ENCODE measurements at places on chromosomes 12 and 14.
A peak's percentile ranks its signal among the peaks of the same experiment; 100 is the strongest.

GRCh38 chr12:78938341-78939084 lies 73.9 kb downstream of the SYT1 start:
- no peak overlapping the region for H3K27ac ChIP-seq
- no peaks in the 10 kb centered on the region for H3K36me3 ChIP-seq
- DNase-seq: no peak
- H3K4me3 ChIP-seq: no peak overlapping the region
- H3K4me1 ChIP-seq: no peaks in the 10 kb centered on the region

GRCh38 chr12:47964106-47964728 lies 821 bp downstream of the TMEM106C start:
- DNase-seq: peak; percentile 42
- H3K36me3 ChIP-seq: peaks cover 7% of the 10 kb centered on the region
- no peaks in the 10 kb centered on the region for H3K27me3 ChIP-seq
- no peak overlapping the region for H3K27ac ChIP-seq
- H3K4me3 ChIP-seq: peak overlapping the region; percentile 85

DNA sequence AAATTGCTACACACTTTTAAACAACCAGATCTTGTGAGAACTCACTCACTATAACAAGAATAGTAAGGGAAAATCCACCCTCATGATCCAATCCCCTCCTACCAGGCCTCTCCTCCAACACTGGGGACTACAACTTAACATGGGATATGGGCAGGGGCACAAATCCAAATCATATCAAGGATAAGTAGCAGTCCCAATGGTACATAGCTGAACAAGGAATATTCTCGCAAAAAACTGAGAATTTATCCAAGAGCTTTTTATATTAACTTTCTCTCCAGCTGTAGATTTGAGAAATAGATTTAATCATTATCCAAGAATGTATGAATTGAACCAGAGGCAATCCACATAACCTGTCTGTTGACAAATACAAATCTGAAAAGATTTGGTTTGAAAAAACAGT lies 185.2 kb downstream of the TMTC3 start:
- H3K36me3 ChIP-seq: no peaks in the 10 kb centered on the region
- H3K27ac ChIP-seq: no peak overlapping the region
- H3K4me3 ChIP-seq: no peak overlapping the region
- no peaks in the 10 kb centered on the region for H3K27me3 ChIP-seq
- no peak for DNase-seq
- no peaks in the 10 kb centered on the region for H3K4me1 ChIP-seq

DNA sequence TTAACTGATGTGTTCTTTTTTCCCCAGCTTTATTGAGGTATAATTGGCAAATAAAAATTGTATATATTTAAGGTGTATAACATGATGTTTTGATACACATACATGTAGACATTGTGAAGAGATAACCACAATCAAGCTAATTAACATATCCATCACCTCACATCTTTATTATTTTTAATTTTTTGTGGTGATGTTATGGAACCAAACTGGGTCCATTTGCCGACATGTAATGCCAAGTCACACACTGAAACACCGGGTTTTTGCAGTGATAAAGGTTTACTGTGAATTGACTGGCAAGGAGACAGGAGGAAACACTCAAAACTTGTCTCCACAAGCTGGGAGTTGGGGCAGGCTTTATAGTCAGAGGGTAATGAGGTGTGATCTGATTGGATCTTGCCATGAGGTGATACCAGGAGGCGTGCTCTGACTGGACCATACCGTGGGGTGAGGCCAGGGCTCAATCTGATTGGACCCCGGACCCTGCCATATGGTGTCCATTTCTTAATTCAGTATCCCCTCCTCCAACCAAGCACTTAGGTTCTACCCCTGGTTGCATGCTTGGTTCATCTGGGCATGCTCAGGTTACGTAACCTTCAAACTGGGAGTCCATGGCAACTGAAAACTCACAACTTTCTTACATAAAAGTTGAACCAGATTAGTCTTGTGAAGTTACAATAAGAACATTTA lies 11.8 kb upstream of the WSCD2 start:
- H3K4me1 ChIP-seq: peaks cover 18% of the 10 kb centered on the region
- H3K4me3 ChIP-seq: no peak overlapping the region
- H3K27me3 ChIP-seq: no peaks in the 10 kb centered on the region
- DNase-seq: no peak

GRCh38 chr12:28570811-28571210 lies 380.6 kb downstream of the CCDC91 start:
- DNase-seq: no peak
- H3K27me3 ChIP-seq: no peaks in the 10 kb centered on the region
- no peaks in the 10 kb centered on the region for H3K36me3 ChIP-seq
- no peak overlapping the region for H3K27ac ChIP-seq
- no peak overlapping the region for H3K4me3 ChIP-seq

- DNase-seq: no peak
- H3K4me1 ChIP-seq: peaks cover 7% of the 10 kb centered on the region
- no peaks in the 10 kb centered on the region for H3K36me3 ChIP-seq
- H3K27me3 ChIP-seq: no peaks in the 10 kb centered on the region
Observed at GRCh38 chr12:123960029-123960735, 12.4 kb downstream of the CCDC92 start.

GRCh38 chr12:11108862-11109261 lies 16.7 kb upstream of the TAS2R43 start:
- H3K36me3 ChIP-seq: no peaks in the 10 kb centered on the region
- H3K4me1 ChIP-seq: no peaks in the 10 kb centered on the region
- no peaks in the 10 kb centered on the region for H3K27me3 ChIP-seq
- H3K4me3 ChIP-seq: no peak overlapping the region
- DNase-seq: no peak

GRCh38 chr12:8871068-8871467 lies 43.2 kb upstream of the PHC1 start:
- no peaks in the 10 kb centered on the region for H3K4me1 ChIP-seq
- no peak overlapping the region for H3K4me3 ChIP-seq
- H3K36me3 ChIP-seq: no peaks in the 10 kb centered on the region
- no peak for DNase-seq

- H3K27ac ChIP-seq: no peak overlapping the region
- H3K4me3 ChIP-seq: no peak overlapping the region
- DNase-seq: peak; percentile 73
- H3K27me3 ChIP-seq: no peaks in the 10 kb centered on the region
- no peaks in the 10 kb centered on the region for H3K4me1 ChIP-seq
- no peaks in the 10 kb centered on the region for H3K36me3 ChIP-seq
Observed at GRCh38 chr12:4439736-4440135, 5.9 kb downstream of the FGF6 start.

- H3K27me3 ChIP-seq: no peaks in the 10 kb centered on the region
- no peak overlapping the region for H3K27ac ChIP-seq
Observed at GRCh38 chr12:88377973-88378372, 202.3 kb downstream of the KITLG start.

GRCh38 chr14:22263961-22264360 lies 325.1 kb downstream of the DAD1 start:
- H3K36me3 ChIP-seq: no peaks in the 10 kb centered on the region
- no peak overlapping the region for H3K27ac ChIP-seq
- no peaks in the 10 kb centered on the region for H3K4me1 ChIP-seq
- H3K27me3 ChIP-seq: no peaks in the 10 kb centered on the region
- peak; percentile 16 for DNase-seq

DNA sequence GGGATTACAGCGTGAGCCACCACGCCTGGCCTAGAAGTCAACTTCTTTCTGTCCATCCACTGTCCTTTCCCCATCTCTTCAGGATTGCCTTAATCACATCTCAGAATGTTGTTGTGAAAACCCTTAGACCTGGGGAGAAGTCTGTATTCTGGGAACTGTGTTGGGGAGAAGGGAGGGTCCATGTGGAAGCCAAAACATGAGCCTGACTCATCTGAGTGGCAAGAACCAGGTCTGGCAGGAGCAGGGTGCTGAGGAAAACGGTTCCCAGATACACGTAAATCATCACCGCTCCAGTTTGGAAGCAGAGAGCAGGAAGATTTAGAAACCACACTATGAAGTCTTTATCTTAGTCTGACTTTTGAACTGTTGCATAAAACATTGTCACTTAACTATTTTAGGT lies 245.6 kb upstream of the RGS6 start:
- no peak overlapping the region for H3K4me3 ChIP-seq
- H3K27ac ChIP-seq: peak overlapping the region; percentile 37
- H3K36me3 ChIP-seq: peaks cover 11% of the 10 kb centered on the region
- no peak for DNase-seq
- peaks cover 4% of the 10 kb centered on the region for H3K4me1 ChIP-seq
- no peaks in the 10 kb centered on the region for H3K27me3 ChIP-seq

DNA sequence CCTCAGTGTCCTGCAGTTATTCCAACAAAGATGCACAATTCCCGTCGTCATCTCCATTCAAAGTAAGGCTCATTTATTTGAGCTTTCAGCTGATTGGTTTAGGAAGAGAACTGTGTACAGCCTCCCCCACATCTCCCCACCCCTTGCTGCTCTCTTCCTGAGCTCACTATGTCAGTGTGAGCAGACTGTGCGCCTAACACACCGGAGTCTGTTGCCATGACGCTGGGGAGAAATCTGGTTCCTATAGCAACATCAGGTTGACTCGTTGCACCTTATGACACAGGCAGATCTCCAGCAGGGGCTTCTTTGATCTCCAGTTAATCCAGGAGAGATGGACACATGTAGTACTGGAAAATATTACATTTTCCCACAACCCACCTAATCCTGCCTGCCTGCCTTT lies 319.4 kb downstream of the CACNA1C start:
- H3K27me3 ChIP-seq: no peaks in the 10 kb centered on the region
- H3K4me1 ChIP-seq: peaks cover 6% of the 10 kb centered on the region
- no peak overlapping the region for H3K4me3 ChIP-seq
- no peak overlapping the region for H3K27ac ChIP-seq
- no peaks in the 10 kb centered on the region for H3K36me3 ChIP-seq

GRCh38 chr12:22271023-22271422 lies 63.5 kb downstream of the ST8SIA1 start:
- H3K4me1 ChIP-seq: no peaks in the 10 kb centered on the region
- DNase-seq: peak; percentile 52
- H3K4me3 ChIP-seq: no peak overlapping the region
- no peak overlapping the region for H3K27ac ChIP-seq

- no peak overlapping the region for H3K4me3 ChIP-seq
- DNase-seq: no peak
- no peak overlapping the region for H3K27ac ChIP-seq
- H3K4me1 ChIP-seq: peaks cover 16% of the 10 kb centered on the region
- H3K36me3 ChIP-seq: no peaks in the 10 kb centered on the region
Observed at GRCh38 chr14:47678993-47679392, 3.6 kb upstream of the MDGA2 start.

- H3K4me1 ChIP-seq: peaks cover 10% of the 10 kb centered on the region
- no peaks in the 10 kb centered on the region for H3K36me3 ChIP-seq
- DNase-seq: no peak
- H3K4me3 ChIP-seq: no peak overlapping the region
- H3K27me3 ChIP-seq: no peaks in the 10 kb centered on the region
Observed at GRCh38 chr14:32013083-32013482, 64.0 kb upstream of the ARHGAP5 start.

GRCh38 chr12:113875691-113876090 lies 90.4 kb downstream of the RBM19 start:
- no peak overlapping the region for H3K27ac ChIP-seq
- H3K4me3 ChIP-seq: no peak overlapping the region
- DNase-seq: no peak
- H3K4me1 ChIP-seq: no peaks in the 10 kb centered on the region
- H3K27me3 ChIP-seq: no peaks in the 10 kb centered on the region
- H3K36me3 ChIP-seq: peaks cover 6% of the 10 kb centered on the region

- H3K4me1 ChIP-seq: no peaks in the 10 kb centered on the region
- no peak for DNase-seq
- H3K36me3 ChIP-seq: no peaks in the 10 kb centered on the region
- no peak overlapping the region for H3K27ac ChIP-seq
- no peak overlapping the region for H3K4me3 ChIP-seq
Observed at GRCh38 chr12:87406926-87407325, 622.3 kb downstream of the C12orf50 start.

- peak overlapping the region; percentile 92 for H3K27ac ChIP-seq
- no peak overlapping the region for H3K4me3 ChIP-seq
- peaks cover 27% of the 10 kb centered on the region for H3K4me1 ChIP-seq
- no peaks in the 10 kb centered on the region for H3K27me3 ChIP-seq
- H3K36me3 ChIP-seq: no peaks in the 10 kb centered on the region
- peak; percentile 62 for DNase-seq
Observed at GRCh38 chr12:65532162-65532561, 253.7 kb downstream of the MSRB3 start.

DNA sequence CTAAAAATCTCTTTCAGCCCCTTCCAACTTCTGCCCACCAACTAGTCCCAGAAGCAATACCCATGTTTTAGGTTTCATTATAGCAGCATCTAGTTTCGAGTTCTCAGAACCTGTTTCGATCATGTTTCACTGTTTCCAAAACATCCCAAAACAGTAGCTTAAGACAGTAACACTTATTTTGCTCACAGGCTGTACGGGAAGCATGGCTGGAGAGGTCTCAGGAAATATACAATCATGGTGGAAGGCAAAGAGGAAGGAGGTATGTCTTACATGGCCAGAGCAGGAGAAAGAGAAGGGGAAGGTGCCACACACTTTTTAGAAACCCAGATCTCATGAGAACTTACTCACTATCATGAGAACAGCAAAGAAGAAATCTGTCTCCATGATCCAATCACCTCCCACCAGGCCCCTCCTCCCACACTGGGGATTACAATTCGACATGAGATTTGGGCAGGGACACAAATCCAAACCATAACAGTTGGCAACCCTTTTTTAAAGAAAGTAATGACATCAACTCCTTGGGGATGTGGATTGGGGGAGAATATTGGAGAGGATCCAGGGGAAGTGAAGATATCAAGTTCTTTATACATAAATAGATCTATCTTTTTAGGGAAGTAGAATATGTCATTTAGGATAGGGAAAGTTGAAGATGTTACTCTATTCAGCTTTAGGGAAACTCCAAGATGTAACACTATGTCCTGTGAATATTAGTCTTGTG lies 269.9 kb upstream of the PLEKHG7 start:
- no peak overlapping the region for H3K4me3 ChIP-seq
- H3K4me1 ChIP-seq: no peaks in the 10 kb centered on the region
- no peak overlapping the region for H3K27ac ChIP-seq
- DNase-seq: peak; percentile 19

GRCh38 chr14:99728231-99728920 lies 44.3 kb downstream of the CYP46A1 start:
- no peak overlapping the region for H3K4me3 ChIP-seq
- H3K27ac ChIP-seq: no peak overlapping the region
- peaks cover 7% of the 10 kb centered on the region for H3K4me1 ChIP-seq
- DNase-seq: no peak
- no peaks in the 10 kb centered on the region for H3K27me3 ChIP-seq
- no peaks in the 10 kb centered on the region for H3K36me3 ChIP-seq

GRCh38 chr14:33127531-33127930 lies 188.9 kb downstream of the NPAS3 start:
- no peak for DNase-seq
- H3K4me1 ChIP-seq: no peaks in the 10 kb centered on the region
- no peaks in the 10 kb centered on the region for H3K27me3 ChIP-seq
- no peak overlapping the region for H3K27ac ChIP-seq
- H3K36me3 ChIP-seq: no peaks in the 10 kb centered on the region

GRCh38 chr12:129193263-129193871 lies 340.1 kb downstream of the GLT1D1 start:
- H3K4me3 ChIP-seq: no peak overlapping the region
- no peaks in the 10 kb centered on the region for H3K27me3 ChIP-seq
- no peaks in the 10 kb centered on the region for H3K36me3 ChIP-seq
- DNase-seq: no peak
- no peak overlapping the region for H3K27ac ChIP-seq

- no peak overlapping the region for H3K27ac ChIP-seq
- DNase-seq: peak; percentile 76
- no peaks in the 10 kb centered on the region for H3K27me3 ChIP-seq
- peaks cover 3% of the 10 kb centered on the region for H3K36me3 ChIP-seq
- H3K4me1 ChIP-seq: no peaks in the 10 kb centered on the region
Observed at GRCh38 chr12:12365931-12366431, 9.1 kb downstream of the BORCS5 start.
